ENCODE measurements at places on chromosomes 12 and 14. TPM values are rescaled to one million over a fixed set of nuclear protein-coding genes. Genes with fewer than 3 reads are reported as not detected.

GRCh38 chr14:25463480-25463879 lies 413.5 kb upstream of the STXBP6 start:
- no peak overlapping the region for H3K27ac ChIP-seq
- H3K27me3 ChIP-seq = no peaks in the 10 kb centered on the region
- H3K4me3 ChIP-seq = no peak overlapping the region
- no peak for DNase-seq
- H3K36me3 ChIP-seq = no peaks in the 10 kb centered on the region

DNA sequence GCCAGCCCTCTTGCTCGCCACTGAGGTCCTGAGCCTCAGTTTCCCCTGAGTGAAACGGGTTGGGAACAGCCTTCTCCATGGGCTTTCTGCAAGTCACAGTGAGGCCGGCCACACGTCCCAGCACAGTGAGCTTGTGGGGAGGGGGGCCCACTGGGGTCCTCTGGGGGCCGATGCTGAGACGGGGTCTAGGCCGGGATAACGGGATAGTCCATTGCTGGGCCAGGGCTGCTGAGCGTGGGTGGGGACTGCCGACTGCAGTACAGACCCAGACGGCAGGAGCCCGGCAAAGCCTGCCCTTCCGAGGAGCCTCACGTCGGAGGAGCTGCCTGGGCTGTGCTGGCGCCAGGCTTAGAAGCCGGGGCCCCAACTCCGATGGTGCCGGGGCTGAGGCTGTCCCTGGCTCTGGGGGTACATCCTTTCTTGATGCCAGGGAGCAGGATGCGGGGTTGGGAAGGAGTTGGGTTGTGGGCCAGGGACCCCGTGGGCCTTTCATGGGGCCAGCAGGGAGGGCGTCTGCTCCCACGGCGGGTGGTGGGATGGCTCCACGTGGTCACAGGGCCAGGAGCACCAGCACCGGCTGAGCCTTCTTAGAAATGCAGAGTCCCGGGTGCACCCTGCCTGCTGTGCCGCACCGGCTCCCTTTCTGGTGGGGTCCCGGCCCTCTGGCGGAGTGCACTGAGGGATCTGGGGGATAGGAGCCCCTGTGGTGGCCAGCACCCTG lies 24.2 kb downstream of the NOC4L start:
- H3K4me1 ChIP-seq = peaks cover 1% of the 10 kb centered on the region
- H3K27ac ChIP-seq = no peak overlapping the region
- DNase-seq = no peak
- H3K27me3 ChIP-seq = peaks cover 71% of the 10 kb centered on the region
- no peak overlapping the region for H3K4me3 ChIP-seq
- H3K36me3 ChIP-seq = no peaks in the 10 kb centered on the region

DNA sequence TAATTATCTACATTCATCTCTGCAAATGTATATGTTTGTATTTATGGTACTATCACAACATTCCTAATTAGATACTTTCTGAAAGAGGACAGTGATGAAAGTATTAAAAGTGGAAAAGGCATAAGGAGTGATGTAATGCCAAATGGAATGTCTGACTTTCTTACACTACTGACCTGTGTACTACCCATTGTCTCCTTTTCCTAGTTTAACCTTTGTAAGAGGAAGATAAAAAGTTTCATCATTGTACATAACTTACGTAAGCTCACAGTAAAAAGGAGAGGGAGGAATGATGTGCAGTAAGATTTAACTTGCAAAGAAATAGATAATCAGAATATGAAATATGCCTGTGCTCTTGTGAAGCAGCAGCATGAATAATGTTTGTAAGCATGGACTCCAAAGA lies 55.9 kb downstream of the SOX5 start:
- H3K4me3 ChIP-seq = no peak overlapping the region
- H3K4me1 ChIP-seq = no peaks in the 10 kb centered on the region
- DNase-seq = no peak

- DNase-seq = no peak
- H3K36me3 ChIP-seq = peaks cover 9% of the 10 kb centered on the region
- H3K27me3 ChIP-seq = no peaks in the 10 kb centered on the region
These were observed 98.6 kb downstream of the KICS2 start for GRCh38 chr12:64123448-64123847.

DNA sequence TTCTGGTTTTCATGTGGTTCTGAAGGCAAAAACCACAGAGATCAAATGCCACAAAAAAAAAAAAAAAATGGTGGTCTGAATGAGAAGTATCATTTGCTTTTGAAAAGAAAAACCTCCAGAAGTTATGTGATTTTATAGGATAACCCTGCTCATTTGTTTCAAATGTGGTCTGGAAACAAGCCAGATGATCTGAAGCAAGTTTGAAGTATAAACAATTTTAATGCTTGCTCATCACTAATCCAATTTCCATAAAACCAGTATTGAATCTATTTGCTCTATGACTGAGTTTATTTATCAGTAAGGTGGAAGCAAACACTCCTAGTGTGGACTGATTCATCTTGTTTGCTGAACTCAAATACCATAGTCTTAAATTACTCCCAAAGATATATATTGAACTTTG lies 407.3 kb upstream of the FLRT2 start:
- no peaks in the 10 kb centered on the region for H3K4me1 ChIP-seq
- DNase-seq = no peak
- no peaks in the 10 kb centered on the region for H3K36me3 ChIP-seq
- H3K27me3 ChIP-seq = no peaks in the 10 kb centered on the region

DNA sequence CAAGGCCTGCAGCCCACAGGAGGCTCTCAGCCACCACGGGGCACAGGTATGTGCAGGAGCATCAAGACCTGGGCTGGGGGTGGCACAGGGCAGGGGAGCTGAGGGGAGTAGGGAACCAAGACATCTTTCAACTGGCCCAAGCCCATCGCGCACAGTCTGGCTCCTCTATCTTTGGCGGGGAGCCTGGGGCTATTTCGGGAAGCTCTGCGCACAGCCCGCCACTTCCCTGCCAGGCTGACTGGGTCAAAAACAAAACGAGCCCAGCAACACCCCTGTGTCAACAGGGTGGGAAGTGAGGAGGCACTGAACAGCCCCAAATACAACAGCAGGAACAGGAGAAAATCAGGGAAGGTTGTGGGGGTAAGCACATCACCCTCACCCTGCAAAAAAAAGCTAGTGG lies 83.9 kb downstream of the ARL6IP4 start:
- H3K27me3 ChIP-seq = no peaks in the 10 kb centered on the region
- peak overlapping the region; percentile 68 for H3K27ac ChIP-seq
- H3K4me3 ChIP-seq = no peak overlapping the region
- H3K36me3 ChIP-seq = no peaks in the 10 kb centered on the region

DNA sequence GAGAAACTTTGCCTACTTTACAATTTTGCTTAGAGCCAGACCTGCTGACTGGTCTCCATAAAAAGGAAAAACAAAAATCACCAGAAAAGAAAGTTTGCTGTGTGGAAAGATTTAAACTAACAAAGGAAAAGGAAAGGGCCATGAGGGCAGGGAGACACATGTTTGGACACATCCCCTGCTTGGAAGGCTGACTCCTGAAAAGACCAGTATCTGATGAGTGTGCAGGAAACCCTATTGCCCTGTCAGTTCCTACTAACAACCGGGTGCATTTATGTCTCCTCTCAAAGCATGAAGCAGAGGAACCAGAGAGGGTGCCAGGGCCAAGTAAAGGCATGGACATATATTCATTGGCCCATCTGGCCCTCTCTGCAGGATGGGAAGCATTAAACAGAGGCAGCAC lies 7.0 kb upstream of the STAB2 start:
- H3K4me3 ChIP-seq = no peak overlapping the region
- DNase-seq = peak; percentile 32

- H3K27ac ChIP-seq = no peak overlapping the region
- no peak for DNase-seq
- no peaks in the 10 kb centered on the region for H3K27me3 ChIP-seq
These were observed 468.1 kb upstream of the NOVA1 start for GRCh38 chr14:27065886-27066285.

- no peak for DNase-seq
- no peaks in the 10 kb centered on the region for H3K27me3 ChIP-seq
- no peaks in the 10 kb centered on the region for H3K36me3 ChIP-seq
- no peak overlapping the region for H3K4me3 ChIP-seq
- H3K27ac ChIP-seq = no peak overlapping the region
These were observed 96.3 kb upstream of the CCND2 start for GRCh38 chr12:4177262-4177661.

GRCh38 chr14:22105624-22106006 lies 432.0 kb upstream of the OR4E1 start:
- H3K36me3 ChIP-seq = no peaks in the 10 kb centered on the region
- DNase-seq = no peak
- no peaks in the 10 kb centered on the region for H3K4me1 ChIP-seq

DNA sequence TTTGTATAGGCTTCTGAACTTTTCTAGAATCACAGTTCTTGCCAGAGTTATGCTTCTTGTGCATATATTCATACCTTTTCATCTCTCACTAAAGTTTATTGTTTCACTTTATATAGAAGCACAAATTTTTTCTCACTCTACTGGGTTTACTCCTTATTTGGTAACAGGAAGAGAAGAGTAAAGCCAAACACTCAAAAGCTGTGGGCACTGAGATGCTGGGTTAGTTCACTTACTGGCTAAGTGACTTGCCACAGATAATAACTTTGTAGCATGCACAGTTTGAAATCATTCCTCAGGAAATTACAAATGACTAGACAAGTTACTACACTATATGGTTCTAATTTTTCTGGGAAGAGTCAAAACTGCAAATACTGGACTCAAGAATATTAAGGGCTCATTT lies 7.8 kb downstream of the HIGD1C start:
- no peaks in the 10 kb centered on the region for H3K27me3 ChIP-seq
- DNase-seq = no peak
- no peak overlapping the region for H3K4me3 ChIP-seq
- peaks cover 9% of the 10 kb centered on the region for H3K4me1 ChIP-seq
- H3K36me3 ChIP-seq = no peaks in the 10 kb centered on the region

DNA sequence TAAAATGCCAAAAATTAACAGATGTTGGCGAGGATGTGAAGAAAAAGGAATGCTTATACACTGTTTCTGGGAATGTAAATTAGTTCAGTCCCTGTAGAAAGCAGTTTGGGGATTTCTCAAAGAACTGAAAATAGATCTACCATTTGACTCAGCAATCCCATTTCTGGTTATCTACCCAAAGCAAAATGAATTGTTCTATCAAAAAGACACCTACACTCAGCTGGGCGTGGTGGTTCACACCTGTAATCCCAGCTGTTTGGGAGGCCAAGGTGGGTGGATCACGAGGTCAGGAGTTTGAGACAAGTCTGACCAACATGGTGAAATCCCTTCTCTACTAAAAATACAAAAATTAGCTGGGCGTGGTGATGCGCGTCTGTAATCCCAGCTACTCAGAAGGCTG lies 279.3 kb upstream of the PDE3A start:
- no peaks in the 10 kb centered on the region for H3K36me3 ChIP-seq
- no peaks in the 10 kb centered on the region for H3K27me3 ChIP-seq
- no peaks in the 10 kb centered on the region for H3K4me1 ChIP-seq
- H3K4me3 ChIP-seq = no peak overlapping the region
- DNase-seq = no peak

DNA sequence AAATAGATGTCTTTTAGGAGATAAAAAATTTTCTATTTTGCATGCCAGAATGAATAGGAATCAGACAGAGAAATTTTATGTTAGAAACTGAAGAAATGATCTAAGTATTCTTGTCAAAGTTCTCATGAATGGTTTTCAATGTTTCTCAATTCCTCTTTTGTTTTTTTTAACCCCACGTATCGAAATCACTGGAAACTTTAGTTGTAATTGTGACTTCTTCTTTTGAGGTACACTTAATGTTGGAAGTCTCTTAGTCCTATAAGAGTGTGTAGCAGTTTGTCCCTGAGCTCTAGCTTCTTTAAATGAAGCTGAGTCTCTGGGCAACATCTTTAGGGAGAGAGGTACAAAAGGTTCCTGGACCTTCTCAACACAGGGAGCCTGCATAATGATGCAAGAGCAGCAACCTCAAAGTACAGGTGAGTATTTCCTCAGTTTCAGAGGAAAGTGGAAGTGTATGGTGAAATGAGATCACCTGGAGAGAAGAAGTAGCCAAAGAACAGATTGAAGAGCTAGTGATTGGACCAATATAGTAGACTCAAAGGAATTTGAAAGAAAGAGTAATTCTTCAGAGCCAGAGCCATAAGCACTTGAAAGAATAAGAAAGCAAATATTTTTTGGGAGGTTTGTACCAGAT lies at the start of gene CLEC6A:
Gene CLEC6A (plus strand): TSS at position 236 of the 634 bp plus-strand sequence. CDS start 150 bp downstream, at position 386.
- H3K27me3 ChIP-seq = no peaks in the 10 kb centered on the region
- no peaks in the 10 kb centered on the region for H3K4me1 ChIP-seq
- no peak within 1 kb of the TSS for H3K27ac ChIP-seq
- no peaks in the 10 kb centered on the region for H3K36me3 ChIP-seq
- DNase-seq = no peak
- no peak within 1 kb of the TSS for H3K4me3 ChIP-seq

- no peak overlapping the region for H3K27ac ChIP-seq
- DNase-seq = peak; percentile 45
- H3K4me1 ChIP-seq = peaks cover 9% of the 10 kb centered on the region
These were observed 45.5 kb downstream of the EML1 start for GRCh38 chr14:99838639-99839134.

DNA sequence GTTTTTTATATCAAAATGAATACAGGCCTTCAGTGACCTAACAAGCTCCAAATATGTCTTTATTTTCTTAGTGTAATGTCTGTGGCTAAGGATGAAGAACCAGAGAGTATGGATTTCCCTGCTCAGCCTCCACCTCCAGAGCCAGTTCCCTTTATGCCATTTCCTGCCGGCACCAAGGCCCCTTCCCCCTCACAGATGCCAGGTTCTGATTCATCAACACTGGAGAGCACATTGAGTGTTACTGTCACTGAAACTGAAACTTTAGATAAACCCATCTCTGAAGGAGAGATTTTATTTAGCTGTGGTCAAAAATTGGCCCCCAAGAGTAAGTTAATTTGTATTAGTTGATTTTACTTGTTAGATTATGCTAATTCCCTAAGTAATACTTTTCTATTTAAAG lies 61.0 kb downstream of the KIAA0586 start:
- H3K27me3 ChIP-seq = no peaks in the 10 kb centered on the region
- no peak for DNase-seq
- no peaks in the 10 kb centered on the region for H3K4me1 ChIP-seq
- no peak overlapping the region for H3K4me3 ChIP-seq
- no peak overlapping the region for H3K27ac ChIP-seq

DNA sequence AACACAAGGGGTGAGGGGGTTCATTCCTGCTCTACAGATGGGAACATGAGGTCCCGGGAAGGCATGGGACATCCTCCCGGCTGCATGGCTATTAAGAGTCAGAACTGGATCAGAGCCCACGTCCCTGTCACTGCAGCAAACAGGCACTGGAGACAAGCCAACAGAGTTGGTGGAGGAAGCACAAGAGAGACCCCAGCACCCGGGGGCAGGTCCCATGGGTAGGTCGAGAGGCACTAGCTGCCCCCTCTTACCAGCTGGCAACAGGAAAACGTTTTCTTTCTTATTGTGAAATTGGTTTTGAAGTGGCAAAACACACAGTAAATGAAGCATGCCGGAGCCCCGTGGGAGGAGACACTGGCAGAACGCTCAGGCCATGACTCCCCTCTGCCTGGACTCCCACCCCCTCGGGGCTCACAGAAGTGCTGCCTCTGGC lies 43.6 kb downstream of the SYNE3 start:
- no peaks in the 10 kb centered on the region for H3K27me3 ChIP-seq
- H3K27ac ChIP-seq = no peak overlapping the region
- H3K4me3 ChIP-seq = no peak overlapping the region

Gene PLEKHD1
- 0.08 TPM for polyA plus RNA-seq

Gene CRACR2A
- polyA plus RNA-seq = 1.4 TPM

Gene LYZ
- polyA plus RNA-seq = 134 TPM

Gene SPX
- polyA plus RNA-seq = 0.92 TPM

Gene POMT2
- polyA plus RNA-seq = 8.3 TPM

Gene HSPA2
- 3.5 TPM for polyA plus RNA-seq

Gene HOXC12
- polyA plus RNA-seq = not detected

Gene ACOT4
- 1.5 TPM for polyA plus RNA-seq

Gene PLD4
- polyA plus RNA-seq = not detected

Gene NPFF
- polyA plus RNA-seq = not detected

Gene IQSEC3
- 1.6 TPM for polyA plus RNA-seq

Gene SYNDIG1L
- polyA plus RNA-seq = not detected

Gene RASAL1
- polyA plus RNA-seq = 3.0 TPM
